ENCODE measurements at places on chromosomes 2 and 18.
A peak's percentile ranks its signal among the peaks of the same experiment; 100 is the strongest.

- DNase-seq: no peak
These were observed 467 bp downstream of the PUM2 start for GRCh38 chr2:20350041-20350712.

DNA sequence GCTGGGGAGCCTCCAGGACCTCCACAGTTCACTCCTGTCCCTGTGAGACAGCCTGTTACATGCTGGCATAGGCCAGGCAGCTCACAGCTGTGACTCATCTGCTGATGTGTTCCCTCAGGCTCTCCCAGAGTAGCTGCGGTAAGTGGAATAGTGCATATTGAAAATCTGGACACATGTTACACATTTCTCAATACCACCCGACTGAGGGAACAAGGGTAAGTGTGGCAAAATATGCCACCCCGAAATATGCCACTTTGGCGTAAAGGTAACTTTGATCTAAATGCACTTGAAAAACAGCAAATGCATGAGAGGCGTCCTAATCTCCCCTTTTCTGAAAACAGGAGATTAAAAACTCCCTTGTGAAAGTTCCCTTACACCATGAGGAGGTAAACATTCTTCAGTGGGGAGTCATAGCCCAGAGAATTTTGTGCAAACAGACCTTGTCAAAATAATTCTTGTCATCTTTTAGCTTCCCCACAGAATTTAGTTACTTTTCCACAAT lies 557.9 kb downstream of the CCDC85A start:
- peak; percentile 46 for DNase-seq

GRCh38 chr2:114684403-114684802 lies 242.0 kb downstream of the DPP10 start:
- DNase-seq: no peak

- DNase-seq: no peak
These were observed 7.9 kb upstream of the NABP1 start for GRCh38 chr2:191670076-191670475.

DNA sequence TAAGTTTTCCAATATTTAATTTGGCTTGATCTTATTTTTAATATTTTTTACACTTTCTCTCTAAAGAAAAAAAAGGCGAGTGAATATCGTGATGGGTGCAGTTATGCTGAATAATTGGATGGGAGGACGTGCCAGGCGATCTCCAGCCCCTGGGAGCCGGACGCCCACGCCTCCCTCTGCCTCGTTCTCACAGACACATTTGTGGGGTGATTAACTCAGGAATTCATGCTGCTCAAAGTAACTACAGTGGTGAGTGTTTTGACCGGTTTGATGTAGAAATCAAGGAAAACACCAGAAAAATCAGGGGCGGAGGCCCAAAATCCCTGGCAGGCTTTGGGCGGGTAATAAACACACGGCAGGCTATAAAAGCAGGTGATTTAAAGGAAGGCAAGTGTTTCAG lies 736.8 kb upstream of the SALL3 start:
- DNase-seq: no peak

DNA sequence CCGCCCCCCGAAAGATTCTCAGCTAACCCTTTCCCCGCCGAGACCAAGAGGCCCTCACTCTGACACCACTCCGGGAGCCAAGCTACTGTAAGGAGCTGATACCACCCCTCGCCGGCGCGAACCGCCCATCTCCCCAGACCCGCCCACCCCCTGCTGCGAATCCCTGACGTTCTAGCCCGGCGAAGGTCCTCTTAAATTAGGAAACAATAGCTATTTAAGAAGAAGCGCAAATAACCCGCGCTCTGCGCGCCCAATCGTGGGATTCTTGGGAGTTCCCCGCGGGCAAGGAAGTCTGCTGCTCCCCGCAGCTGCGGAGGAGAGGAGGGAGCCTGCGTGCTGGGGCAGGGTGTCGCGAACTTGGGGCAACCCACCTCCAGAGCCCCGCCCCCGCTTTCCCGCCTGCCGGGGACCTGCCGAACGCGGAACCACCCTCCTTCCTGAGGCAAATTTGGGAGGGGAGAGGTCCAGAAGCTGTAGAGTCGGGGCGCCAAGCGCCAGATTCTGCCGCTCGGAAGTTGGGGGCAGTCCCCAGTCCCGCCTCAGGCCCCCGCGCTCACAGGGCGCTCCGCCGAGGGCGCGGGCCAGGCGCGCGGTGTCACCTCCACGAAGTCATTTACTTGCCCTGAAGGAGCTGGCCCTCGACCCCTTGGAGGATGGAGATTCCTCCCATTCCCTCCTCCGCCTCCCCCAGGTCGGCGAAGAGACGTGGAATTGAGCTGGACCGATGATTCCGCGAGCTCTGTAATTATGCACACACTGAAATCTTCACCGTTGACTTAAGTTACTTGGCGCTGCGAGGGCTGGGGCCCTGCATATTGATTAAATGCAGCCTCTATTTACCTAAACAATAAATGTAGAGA lies 8.4 kb upstream of the SP9 start:
- DNase-seq: peak; percentile 20

GRCh38 chr2:203450561-203450960 lies 84.5 kb downstream of the RAPH1 start:
- no peak for DNase-seq

- no peak for DNase-seq
These were observed 961.4 kb downstream of the DSC3 start for GRCh38 chr18:30081122-30081521.

- DNase-seq: no peak
These were observed 26.6 kb downstream of the LRP1B start for GRCh38 chr2:142104134-142104758.

DNA sequence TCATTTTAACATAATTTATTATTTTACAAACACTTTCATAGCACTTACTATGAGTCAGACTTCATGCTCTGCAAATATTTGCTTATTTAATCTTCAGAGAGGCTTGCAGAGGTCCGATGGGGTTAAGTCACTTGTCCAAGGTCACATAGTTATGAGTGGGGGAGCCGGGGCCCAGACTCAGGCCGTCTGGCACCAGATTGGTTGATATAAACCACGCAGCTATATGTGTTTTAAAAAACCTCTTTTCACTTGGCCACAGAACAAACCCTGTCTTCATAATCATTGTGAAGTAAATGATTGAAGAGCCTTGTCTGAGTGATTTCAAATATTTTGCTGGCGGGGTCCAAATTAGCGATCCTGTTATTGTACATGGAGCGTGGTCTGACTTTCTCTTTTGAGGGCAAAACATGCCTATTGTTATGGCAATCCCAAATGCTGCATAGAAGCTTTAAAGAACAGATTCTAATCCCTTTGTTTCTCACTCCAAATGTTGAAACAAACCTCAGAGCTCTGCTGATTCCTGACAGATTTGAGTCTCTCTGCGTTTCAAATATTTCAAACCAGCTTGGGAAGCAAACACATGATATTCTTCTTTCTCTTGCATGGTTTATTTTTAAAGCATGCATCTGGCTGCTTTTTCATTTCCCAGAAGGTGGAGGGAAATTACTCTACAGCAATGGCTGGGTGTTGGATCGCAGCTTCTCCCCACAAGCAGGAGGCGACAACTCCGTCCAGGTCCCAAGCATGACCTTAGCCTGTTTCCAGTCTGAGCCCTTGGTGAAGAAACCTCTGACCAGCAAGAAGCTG lies 142.4 kb downstream of the DDX1 start:
- no peak for DNase-seq

DNA sequence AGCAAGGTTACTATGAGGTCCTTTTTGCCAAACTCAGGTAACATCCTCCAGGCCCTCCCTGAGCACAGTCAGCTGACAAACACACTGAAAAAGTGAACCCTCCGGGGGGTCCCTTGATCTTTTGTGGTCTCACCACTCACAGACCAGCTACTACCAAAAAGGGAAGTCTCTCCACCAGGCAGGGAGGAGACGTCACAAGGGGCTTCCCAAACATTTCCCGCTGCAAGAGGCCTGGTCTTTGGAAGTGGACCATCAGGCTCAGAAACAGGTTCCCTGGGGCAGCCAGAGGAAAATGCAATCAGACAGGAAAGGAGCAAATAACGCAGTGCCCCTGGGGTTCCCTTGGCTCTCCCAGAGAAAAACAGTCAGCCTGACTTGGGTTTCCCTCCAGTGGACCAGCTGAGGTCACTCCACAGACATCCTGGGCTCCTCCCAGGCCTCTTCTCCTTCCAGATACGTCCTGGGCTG lies 38.7 kb upstream of the POMC start:
- no peak for DNase-seq

DNA sequence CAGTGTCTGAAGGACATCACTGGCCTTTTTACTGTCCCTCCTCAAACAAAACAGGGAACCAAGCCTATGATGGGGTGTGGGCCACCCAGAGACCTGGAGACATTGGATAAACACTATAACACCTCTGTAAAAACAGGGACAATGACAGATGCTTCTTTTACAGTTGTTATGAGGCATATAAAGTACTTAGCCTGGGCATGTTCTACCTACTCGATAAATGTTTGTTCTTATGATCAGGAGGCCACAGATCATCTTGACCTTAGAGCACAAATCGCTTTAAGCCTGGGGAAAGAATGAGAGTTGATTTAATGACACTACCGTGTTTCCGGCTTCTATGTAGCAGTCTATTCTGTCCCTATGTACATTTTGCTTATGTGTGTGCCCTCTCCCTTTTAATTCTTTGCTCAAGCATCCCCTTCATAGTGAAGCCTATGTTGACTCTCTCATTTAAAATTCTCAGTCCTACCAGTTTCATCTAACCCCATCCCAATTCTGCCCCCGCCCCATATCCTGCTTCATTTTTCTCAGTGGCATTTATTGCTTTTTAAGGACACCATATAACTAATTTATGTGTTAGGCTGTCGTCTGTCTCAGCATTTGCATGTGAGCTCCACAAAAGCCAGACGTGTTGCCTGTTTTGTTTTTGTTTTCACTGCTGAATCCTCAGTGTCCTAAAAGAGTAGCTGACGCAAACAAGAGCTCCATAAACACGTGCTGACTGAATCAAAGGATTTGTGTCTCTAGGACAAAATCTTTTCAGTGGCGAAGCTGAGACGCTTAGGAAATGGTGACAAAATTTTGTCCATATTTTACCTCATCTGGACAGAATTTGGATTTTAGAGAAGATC lies 182.3 kb upstream of the ST6GAL2 start:
- no peak for DNase-seq

GRCh38 chr2:229620759-229621158 lies 93.6 kb downstream of the DNER start:
- no peak for DNase-seq

- no peak for DNase-seq
These were observed 150.6 kb downstream of the RIF1 start for GRCh38 chr2:151560289-151560688.

DNA sequence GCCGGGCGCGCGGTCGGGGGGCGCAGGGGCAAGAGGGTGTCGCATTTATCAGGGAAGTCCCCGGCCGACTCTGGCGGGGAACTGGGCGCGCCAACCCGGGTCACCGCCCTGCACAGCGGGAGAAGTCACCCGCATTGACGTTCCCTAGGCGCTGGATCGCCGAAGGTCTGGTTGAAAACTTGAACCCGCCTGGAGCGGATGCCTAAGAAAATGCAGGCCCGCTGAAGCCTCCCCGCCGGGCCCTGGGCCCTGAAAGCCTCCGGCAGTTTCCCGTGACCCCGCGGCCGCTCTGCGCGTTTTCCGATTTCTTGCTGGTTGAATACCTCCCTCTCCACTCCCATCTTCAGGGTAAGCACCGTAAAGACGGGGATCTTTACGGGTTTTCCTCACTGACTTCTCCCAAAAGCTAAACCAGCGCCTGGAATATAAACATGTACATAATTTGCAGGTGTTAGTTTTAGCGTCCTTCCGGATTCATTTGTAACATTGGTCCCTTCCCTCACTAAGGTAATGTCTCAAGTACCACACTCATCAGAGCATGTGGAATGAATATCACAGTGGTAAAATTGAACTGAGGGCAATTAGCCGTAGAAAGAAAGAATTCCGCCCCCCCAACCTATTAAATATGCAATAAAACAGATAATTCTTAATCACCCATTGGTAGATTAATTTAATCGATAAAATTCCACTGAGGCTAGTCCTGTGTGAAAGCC lies 675 bp upstream of the SPIRE1 start:
- peak; percentile 46 for DNase-seq

- no peak for DNase-seq
These were observed 204.7 kb upstream of the ITGA4 start for GRCh38 chr2:181252262-181253148.

DNA sequence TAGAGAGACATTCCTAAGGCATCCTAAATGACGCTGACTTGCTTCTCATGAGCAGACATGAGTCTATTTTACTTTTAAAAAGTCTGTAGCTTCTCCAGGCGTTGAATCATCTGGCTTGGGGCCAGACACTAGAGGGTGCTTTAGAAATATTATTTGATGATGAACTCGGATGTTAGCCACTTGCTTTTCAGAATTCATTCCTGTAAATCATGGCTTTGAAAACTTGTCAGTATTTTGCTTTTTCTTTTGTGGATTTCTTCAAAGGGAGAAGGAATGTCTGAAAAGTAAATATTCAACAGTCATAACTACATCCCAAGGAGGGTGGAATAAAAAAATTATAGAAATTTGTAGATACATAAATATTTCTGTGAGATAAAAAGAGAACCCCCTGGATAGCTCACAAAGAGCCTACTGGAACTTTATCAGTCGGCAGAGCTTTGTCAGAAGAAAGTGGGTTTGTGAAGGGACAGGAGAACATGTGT lies 370.8 kb downstream of the OSR1 start:
- DNase-seq: peak; percentile 78

GRCh38 chr2:86285571-86285970 lies 51.9 kb downstream of the REEP1 start:
- no peak for DNase-seq

DNA sequence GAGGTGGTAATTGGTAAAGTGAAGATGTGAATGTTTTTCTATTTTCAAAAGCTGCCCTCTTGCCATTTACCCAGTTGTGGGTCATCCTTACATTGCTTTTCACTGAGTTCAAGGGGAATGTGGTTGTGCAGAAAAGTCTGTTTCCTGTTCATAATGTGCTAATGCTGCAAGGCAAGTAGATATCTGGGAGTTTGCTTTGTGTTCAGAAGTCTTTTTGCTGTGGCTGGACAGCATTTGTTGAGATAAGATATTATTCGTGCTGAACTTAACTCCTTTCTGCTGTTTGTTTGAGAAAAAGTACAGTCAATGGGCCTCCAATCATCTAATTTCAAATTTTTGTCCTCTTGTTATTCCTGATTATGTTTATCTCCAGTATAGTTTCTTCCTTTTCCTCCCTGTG lies 263.2 kb downstream of the LTBP1 start:
- no peak for DNase-seq

GRCh38 chr18:25121442-25121841 lies 230.5 kb downstream of the ZNF521 start:
- DNase-seq: no peak

Data from uterus (tissue), 4 donors.